ENCODE measurements at places on chromosomes 2 and 18.
A peak's percentile ranks its signal among the peaks of the same experiment; 100 is the strongest.

- no peak for DNase-seq
Observed at GRCh38 chr2:121130301-121130850, 154.6 kb downstream of the TFCP2L1 start.

DNA sequence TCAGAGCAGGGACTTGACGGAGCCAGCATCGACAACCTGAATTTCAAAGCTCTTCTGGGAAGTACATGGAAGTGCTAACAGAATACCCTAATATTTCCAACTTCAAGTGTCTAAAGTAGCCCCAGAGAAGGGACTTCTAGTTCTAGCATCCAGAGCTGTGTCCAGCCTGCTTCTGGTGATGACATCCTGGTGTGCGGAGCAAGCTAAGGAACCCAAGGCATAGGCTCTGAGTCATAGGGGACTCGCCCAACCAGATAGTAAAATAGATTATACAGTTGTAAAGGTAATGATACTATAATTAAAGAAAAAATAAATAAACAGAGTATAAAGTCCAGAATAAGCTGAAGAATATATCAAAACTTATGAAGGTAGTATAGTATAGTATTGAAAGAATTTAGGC is 108.1 kb upstream of the SERPINE2 start:
- DNase-seq: no peak

GRCh38 chr18:75141734-75142133 is 67.2 kb downstream of the PTGR3 start:
- DNase-seq: no peak

GRCh38 chr2:71599646-71600236 is 146.4 kb downstream of the DYSF start:
- no peak for DNase-seq

DNA sequence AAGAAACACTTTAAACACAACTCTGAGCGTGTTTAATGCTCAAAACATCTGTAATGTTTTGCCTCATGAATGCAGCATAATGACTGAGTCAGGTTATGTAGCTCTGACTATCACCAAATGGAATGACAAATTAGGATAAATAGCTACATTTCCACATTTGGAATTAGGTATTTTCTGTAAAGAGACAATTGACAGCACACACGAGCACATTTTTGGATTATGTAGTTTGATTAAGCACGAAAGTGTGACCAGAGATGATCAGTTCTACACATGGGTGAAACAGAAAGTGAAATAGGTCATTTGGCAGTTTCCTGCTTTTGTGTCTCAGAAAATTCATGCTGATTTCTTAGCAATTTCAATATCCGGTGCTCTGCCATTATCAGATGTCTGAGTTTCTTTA is 29.0 kb downstream of the LPIN1 start:
- no peak for DNase-seq

- no peak for DNase-seq
Observed at GRCh38 chr2:207749873-207750272, 19.8 kb downstream of the FZD5 start.

DNA sequence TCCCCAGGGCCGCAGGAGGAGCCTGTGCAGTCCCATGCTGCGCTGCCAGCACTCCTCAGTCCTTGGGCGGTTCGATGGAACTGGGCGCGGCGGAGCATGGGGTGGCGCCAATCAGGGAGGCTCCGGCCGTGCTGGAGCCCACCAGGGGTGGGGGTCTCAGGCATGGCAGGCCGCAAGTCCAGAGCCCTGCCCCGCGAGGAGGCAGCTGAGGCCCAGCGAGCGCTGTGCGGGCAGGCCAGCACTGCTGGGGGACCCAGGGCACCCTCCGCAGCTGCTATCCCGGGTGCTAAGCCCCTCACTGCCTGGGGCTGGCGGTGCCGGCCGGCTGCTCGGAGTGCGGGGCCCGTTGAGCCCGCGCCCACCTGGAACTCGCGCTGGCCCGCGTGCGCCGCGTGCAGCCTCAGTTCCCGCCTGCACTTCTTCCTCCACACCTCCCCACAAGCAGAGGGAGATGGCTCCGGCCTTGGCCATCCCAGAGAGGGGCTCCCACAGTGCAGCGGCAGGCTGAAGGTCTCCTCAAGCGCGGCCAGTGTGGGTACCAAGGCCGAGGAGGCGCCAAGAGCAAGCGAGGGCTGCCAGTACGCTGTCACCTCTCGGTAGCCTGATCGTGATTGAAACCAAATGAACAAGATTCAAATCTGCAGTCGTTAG is 22.8 kb upstream of the GALM start:
- DNase-seq: no peak

GRCh38 chr2:43790147-43790546 is 16.3 kb downstream of the DYNC2LI1 start:
- DNase-seq: no peak

- DNase-seq: no peak
Observed at GRCh38 chr2:98445683-98446581, 1.3 kb downstream of the INPP4A start.

GRCh38 chr2:110198016-110198415 is 6.8 kb downstream of the NPHP1 start:
- DNase-seq: no peak

GRCh38 chr18:10139783-10140410 is 226.1 kb downstream of the VAPA start:
- DNase-seq: no peak

DNA sequence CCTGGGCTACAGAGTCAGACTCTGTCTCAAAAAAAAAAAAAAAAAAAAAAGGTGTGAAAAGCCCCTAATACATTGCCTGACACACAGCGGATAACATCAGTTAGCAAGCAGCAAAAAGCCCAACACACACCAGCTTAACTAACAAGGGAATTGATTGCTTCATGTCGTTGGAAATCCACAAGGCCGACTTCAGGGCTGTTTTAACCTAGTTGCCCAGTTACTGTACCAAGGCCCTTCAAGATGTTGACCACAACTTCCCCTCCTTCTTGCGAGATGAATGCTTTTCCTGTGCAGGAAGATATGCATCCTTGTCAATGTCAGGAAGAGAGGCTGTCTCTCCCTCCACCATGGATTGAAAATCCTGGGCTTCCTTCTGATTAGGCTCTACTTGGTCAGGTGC is 202.9 kb downstream of the MIB1 start:
- DNase-seq: no peak

GRCh38 chr2:68119504-68119903 is 38.2 kb upstream of the PNO1 start:
- DNase-seq: no peak

DNA sequence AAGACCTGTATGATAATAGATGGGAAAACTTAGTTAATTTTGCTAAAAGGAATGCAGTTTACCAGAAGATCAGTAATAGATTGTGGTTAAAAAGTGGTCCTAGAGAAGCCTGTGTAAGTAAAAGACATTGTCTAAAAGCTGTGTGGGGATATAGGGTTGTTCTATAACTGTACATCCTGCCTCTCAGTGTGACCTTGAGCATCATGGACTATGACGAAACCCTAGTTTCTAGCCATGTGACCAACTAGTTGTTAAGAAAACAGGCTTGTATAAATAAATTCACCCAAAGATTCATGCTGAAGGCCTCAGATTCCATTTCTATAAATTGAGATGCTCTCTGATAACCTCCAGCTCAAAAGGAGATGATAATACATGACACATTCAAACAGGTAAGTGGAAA is 160.7 kb downstream of the IKZF2 start:
- DNase-seq: no peak

DNA sequence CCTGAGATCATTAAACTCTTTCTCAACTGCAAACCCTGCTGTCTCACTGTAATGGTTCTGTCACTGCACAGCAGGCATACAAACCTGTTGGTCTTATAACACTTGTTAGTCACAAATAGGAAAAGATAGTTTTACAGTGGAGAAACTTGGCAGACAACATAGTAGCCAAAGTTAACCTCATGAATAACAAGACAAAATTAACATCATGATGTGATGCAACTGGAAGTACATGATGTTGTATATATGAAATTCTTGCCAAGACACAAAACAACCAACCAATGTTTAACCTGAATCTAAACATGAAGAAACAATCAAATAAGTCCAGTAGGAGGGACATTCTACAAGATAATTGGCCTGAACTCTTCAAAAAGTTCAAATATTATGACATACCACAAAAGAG is 189.3 kb downstream of the RNF152 start:
- DNase-seq: no peak

GRCh38 chr2:81148323-81148722 is 843.8 kb upstream of the LRRTM1 start:
- no peak for DNase-seq

DNA sequence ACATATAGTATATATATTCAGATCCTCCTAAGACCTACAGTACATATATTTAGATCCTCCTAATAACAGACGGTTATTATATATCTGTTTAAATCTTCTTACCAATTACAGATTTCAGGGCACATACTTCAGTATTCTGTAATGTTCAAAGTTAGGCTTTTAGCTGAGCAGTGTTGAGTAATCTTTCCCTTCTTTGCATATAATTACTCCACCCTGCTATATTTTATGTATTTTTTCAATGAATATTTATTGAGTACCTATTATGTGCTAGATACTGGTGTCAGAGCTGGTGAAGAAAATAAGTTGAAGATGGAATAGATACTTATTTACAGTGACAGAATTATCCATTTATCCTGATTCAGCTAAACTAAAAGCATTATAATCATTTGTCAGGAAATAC is 84.9 kb downstream of the NEB start:
- no peak for DNase-seq

- no peak for DNase-seq
Observed at GRCh38 chr2:226875438-226876225, 39.8 kb downstream of the RHBDD1 start.

DNA sequence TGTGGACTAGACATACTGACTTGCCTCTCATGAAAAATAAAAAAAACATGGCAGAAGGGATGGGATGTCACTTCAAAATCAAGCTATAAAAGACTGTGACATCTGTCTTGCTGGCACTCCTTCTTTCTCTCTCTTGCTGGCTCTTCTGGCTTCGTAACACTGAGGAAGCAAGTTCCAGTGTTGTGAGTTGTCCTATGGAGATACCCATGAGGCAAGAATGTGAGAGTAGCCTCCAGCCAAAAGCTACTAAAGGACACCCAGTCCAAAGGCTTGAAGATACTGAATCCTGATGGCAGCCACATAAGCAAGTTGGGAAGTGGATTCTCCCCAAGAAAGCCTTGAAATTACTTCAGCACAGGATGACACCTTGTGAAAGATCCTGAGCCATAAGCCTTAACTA is 376.1 kb upstream of the TMEFF2 start:
- no peak for DNase-seq

DNA sequence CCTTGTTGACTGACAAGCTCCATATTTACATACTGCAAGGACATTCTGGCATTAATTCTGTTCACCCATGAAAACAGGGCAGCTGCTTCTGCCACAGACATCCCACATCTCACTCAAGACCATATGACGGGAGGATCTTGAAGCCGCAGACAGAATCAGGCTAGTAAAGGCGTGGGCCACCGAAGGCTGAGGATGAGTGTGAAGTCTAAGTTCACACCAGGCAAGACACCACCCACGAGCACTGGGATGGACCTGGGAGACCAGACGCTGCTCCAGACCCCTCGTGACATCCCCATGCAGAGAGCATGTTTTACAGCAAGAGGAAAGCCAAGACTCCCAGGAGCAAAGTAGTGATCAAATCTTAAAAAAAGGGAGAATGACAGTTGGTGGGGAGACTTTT is 3.2 kb downstream of the FHL2 start:
- no peak for DNase-seq

- DNase-seq: no peak
Observed at GRCh38 chr2:74095632-74096031, 52.1 kb downstream of the BOLA3 start.

GRCh38 chr2:234964631-234965461 is 13.0 kb downstream of the SH3BP4 start:
- no peak for DNase-seq

GRCh38 chr2:156157670-156158069 is 174.9 kb downstream of the NR4A2 start:
- no peak for DNase-seq

DNA sequence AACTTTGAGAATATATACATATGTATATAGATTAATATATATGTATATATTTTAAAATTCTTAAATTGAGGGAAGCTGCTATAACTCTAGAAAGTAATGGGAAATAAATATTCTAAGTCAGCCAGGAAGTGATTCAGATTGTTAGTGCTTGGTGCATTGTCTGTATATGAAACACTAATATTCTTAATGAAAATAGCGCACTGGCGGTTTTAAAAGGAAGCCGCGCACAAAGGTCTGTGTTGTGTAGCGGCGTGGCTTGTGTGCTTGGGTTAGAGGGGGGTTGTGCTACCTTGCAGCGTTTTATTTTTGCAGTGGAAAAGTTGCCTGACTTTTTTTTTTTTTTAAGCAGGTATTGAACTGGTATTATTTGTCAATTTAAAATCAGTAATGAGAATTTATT is 11.3 kb downstream of the TSHZ1 start:
- DNase-seq: no peak

DNA sequence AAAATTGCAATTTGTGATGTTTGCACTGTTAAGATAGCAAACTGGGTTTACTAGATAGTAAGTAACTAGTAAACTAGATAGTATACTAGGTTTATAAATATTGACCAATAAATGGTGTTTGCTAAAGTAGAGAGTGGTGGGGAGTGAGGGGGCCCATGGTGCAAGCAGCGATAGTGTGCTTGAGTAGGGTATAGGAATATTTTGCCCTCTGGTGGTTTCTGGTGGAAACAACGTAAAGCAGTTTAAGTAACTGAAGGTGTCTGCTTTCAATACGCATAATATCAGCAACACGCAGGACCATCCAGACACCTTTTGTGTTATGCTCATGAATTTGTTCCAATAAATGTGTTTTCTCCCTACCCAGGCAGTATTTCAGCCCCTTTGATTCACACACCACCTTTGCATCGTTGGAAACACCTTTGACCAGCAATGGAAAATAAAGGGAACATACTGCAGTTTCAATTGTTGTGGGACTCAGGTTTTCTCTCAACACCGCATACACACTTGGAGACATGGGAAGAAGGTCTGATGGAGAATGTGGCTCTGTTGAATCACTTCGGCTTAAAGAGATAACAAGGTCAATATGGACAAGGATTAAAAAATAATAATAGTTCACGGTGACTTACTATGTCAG is 16.7 kb upstream of the STAT1 start:
- peak; percentile 22 for DNase-seq

GRCh38 chr2:113228351-113228750 is 50.4 kb downstream of the PAX8 start:
- no peak for DNase-seq

DNA sequence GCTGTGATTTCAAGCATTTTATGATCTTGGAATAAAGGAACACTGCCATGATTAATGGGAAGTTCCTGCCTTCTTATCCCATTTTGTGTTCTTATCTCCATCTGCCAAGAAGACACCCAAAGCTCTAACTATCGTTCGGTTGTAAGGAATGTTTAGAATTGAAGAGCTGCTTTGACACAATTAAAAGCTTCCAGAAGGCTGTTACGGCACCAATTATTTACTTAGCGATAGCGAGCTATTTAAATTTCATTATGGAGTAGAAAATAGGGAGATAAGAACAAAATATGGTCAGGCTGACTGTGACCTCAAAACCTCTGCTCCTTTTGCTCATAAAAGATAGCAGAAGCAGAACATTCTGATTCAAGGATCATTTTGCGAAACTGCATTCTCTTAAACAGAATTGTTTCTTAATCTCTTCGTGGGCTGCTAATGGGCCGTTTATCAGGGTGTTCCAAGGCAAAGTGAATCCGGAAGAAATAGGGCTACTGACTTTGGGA is 101.6 kb downstream of the SLC4A3 start:
- no peak for DNase-seq

GRCh38 chr2:204237416-204237815 is 300.9 kb downstream of the ICOS start:
- DNase-seq: no peak
